Caco-2 (cell line): ENCODE measurements at places on chromosomes 12 and 14. TPM values are rescaled to one million over a fixed set of nuclear protein-coding genes. Genes with fewer than 3 reads are reported as not detected.

DNA sequence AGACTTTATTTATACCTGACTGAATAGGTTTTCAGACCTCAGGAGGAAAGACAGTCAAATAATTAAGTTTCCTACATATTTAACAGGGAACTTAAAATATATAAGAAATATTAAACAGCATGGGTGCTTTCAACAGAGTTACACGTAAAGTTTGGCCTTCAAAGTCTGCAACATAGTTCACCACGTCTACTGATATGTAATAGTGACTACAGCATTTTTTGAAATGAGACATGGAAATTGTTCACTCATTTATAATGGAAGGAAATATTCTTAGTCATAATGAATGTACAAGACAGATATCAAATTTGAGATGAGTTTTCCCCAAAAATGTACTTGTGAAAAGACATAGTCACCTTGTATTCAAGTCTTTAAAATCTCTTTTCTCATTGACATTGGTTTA is 56.7 kb upstream of the KCNMB4 start:
- no peaks in the 10 kb centered on the region for H3K4me1 ChIP-seq
- no peak for DNase-seq
- no peaks in the 10 kb centered on the region for H3K27me3 ChIP-seq
- H3K27ac ChIP-seq: no peak overlapping the region
- H3K36me3 ChIP-seq: no peaks in the 10 kb centered on the region

DNA sequence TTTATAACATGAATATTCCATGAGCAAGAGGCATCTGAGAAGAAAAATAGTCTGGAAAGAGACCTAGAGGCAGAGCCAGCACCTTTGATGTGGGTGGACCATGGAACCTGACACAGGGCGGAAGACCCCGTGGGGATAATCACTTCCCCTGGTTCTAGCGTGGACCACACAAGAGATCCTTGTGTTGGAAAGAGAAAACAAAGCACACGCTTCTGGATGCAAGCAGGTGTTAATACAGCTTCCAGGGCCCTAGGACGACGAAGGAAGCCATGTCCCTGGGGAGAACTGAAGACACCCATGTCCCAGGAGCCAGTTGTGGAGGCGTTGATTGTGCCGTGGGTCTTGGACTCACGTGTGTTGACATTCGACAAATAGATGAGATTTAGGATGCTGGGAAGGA is 102.9 kb downstream of the ADGRD1 start:
- no peaks in the 10 kb centered on the region for H3K27me3 ChIP-seq
- H3K36me3 ChIP-seq: no peaks in the 10 kb centered on the region
- H3K4me3 ChIP-seq: no peak overlapping the region
- H3K27ac ChIP-seq: no peak overlapping the region

SPTB gene
- 1.6 and 1.7 TPM in 2 replicates for total RNA-seq

GRCh38 chr12:19546611-19547162 is 107.4 kb downstream of the AEBP2 start:
- H3K4me3 ChIP-seq: no peak overlapping the region
- no peak for DNase-seq
- no peaks in the 10 kb centered on the region for H3K36me3 ChIP-seq
- no peaks in the 10 kb centered on the region for H3K4me1 ChIP-seq

DNA sequence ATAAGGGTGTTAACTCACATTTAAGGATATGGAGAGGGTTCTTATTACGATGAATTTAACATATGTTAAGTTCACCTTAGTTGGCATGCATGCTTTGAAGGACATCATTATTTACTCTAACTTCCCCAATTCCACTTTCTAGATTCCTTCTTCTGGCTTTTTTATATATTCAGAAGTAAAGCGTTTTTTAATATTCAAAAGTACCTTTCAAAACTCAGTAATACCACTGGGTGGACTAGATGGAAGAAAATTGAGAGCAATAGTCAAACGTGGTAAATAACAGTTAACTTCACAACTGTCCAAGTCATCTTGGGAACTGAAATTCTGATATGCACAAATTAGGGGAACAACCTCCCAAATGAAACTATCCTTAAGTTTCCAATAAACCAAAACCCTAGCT is 9.1 kb downstream of the SINHCAF start:
- H3K36me3 ChIP-seq: no peaks in the 10 kb centered on the region
- H3K4me1 ChIP-seq: peaks cover 73% of the 10 kb centered on the region
- no peak overlapping the region for H3K27ac ChIP-seq
- DNase-seq: no peak
- no peak overlapping the region for H3K4me3 ChIP-seq

ST8SIA1 gene
- total RNA-seq: not detected in 2 replicates

DNA sequence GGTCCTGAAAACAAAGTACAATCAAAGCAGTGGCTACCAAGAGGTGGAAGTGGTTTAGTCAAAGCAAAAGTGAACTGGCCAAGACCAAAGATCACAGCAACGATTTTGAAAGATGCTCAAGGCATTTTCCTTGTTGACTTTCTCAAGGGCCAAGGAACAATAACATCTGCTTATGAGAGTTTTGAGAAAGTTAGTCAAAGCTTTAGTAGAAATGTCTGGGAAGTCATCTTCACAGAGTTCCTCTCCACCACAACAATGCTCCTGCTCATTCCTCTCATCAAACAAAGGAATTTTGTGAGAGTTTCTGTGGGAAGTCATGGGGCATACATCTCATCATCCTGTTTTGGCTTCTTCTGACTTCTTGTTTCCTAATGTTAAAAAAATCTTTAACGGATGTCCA is 80.1 kb downstream of the PLEKHA5 start:
- no peaks in the 10 kb centered on the region for H3K27me3 ChIP-seq
- no peak overlapping the region for H3K4me3 ChIP-seq
- no peak overlapping the region for H3K27ac ChIP-seq

TAS2R42 gene
- not detected in 2 replicates for total RNA-seq

- no peaks in the 10 kb centered on the region for H3K4me1 ChIP-seq
- H3K4me3 ChIP-seq: no peak overlapping the region
- H3K27ac ChIP-seq: no peak overlapping the region
- H3K36me3 ChIP-seq: no peaks in the 10 kb centered on the region
- DNase-seq: no peak
- no peaks in the 10 kb centered on the region for H3K27me3 ChIP-seq
Measured at GRCh38 chr12:111248236-111249017, 120.5 kb downstream of the PHETA1 start.

DNA sequence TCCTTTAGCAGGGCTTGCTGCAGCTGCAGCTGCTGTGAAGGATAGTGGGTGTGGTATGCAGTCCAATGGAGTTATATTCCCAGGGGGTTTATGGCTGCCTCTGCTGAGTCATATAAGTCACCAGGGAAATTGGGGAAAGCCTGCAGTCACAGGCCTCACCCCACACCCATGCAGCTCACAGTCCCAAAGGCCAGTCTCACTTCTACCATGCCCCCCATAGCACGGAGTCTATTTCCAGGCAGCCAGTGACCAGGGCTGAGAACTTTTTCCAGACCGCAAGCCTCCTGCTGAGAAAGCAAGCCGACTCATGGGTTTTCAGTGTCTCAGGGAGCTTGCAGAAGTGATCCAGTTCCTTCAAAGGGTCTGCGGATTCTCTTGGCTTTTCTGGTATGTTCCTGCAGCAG is 322.4 kb upstream of the CLEC14A start:
- no peak overlapping the region for H3K27ac ChIP-seq
- H3K27me3 ChIP-seq: no peaks in the 10 kb centered on the region
- H3K4me1 ChIP-seq: no peaks in the 10 kb centered on the region
- H3K4me3 ChIP-seq: no peak overlapping the region

ENDOU gene
- total RNA-seq: 0.43 and 0.53 TPM in 2 replicates

GRCh38 chr14:89600950-89601826 is 184.2 kb upstream of the FOXN3 start:
- DNase-seq: no peak
- H3K27ac ChIP-seq: no peak overlapping the region
- no peaks in the 10 kb centered on the region for H3K36me3 ChIP-seq
- H3K4me1 ChIP-seq: no peaks in the 10 kb centered on the region
- H3K27me3 ChIP-seq: no peaks in the 10 kb centered on the region
- H3K4me3 ChIP-seq: no peak overlapping the region

GRCh38 chr12:30753751-30754382 is 884 bp downstream of the CAPRIN2 start:
- no peaks in the 10 kb centered on the region for H3K27me3 ChIP-seq
- H3K36me3 ChIP-seq: no peaks in the 10 kb centered on the region
- peaks cover 12% of the 10 kb centered on the region; the same call in 1 of the 2 replicates for H3K4me1 ChIP-seq
- H3K4me3 ChIP-seq: peak overlapping the region; percentile 83
- DNase-seq: no peak

- DNase-seq: no peak
- no peaks in the 10 kb centered on the region for H3K27me3 ChIP-seq
Measured at GRCh38 chr12:96218989-96219678, 25.0 kb downstream of the ELK3 start.

KRT2 gene
- total RNA-seq: not detected in 2 replicates

ADIPOR2 gene
- total RNA-seq: 119 and 125 TPM in 2 replicates

GRCh38 chr14:102915292-102916110 is 7.0 kb upstream of the AMN start:
- no peaks in the 10 kb centered on the region for H3K27me3 ChIP-seq
- no peaks in the 10 kb centered on the region for H3K36me3 ChIP-seq
- H3K4me1 ChIP-seq: no peaks in the 10 kb centered on the region
- no peak overlapping the region for H3K27ac ChIP-seq
- no peak for DNase-seq
- H3K4me3 ChIP-seq: no peak overlapping the region

DNA sequence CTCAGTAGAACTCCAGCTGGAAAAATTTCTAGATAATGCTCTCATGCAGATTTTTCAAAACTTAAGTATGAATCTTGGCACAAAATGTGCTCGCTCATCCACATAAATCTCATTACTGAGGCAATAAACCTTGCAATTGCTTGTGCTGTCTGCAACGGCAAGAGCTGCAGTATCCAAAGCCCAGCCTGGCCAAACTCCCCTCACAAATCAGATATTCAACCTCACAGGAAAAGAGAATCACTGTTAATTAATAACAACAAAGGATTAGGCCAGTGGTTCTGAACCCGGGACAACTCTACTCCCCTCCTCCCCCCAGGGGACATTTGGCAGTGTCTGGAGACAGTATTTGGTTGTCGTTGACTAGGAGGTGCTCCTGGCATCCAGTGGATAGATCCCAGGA is 19.2 kb upstream of the CORO1C start:
- H3K4me3 ChIP-seq: no peak overlapping the region
- no peak for DNase-seq
- peaks cover 10% of the 10 kb centered on the region for H3K4me1 ChIP-seq
- H3K27me3 ChIP-seq: no peaks in the 10 kb centered on the region

DNA sequence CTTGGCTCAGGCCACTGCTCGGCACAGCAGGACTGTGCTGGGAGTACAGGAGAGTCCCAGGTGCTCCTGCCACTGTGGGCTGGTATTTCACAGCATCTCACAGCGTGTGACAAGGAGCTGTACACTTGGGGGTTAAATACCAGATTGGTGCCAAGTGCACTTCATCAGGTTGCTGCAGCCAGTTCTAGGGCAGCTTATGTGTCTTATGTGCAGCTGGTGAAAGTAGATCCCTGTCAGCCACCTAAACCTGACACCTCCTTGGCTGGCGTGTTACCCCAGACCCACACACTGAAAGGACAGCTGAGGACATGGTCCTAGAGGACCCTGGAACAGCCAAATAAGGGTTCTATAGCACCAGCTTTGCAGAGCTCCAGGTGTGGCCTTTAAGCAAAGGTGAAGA is 18.9 kb downstream of the PLEKHH1 start:
- H3K27me3 ChIP-seq: no peaks in the 10 kb centered on the region
- no peak overlapping the region for H3K4me3 ChIP-seq
- no peak overlapping the region for H3K27ac ChIP-seq
- H3K4me1 ChIP-seq: peaks cover 8% of the 10 kb centered on the region
- H3K36me3 ChIP-seq: no peaks in the 10 kb centered on the region

DNA sequence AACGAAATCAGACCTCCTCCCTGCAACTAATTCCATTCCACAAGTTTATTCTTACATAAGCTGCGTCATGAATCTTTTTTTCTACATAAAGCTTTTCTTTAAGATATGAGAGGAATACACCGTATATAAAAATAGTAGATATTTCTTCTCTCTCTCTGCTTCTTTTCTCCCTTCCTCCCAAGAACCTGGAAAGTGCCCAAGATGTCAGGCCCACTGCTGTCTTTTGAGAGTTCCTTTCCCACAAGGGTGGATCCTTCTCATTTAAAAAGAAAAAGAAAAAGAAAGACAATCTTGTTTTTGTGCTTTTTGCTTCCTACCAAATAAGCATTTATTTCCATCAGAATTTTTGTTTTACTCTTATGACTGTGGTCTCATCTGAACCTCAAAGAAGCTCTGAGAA is 11.0 kb downstream of the TESPA1 start:
- DNase-seq: no peak
- no peaks in the 10 kb centered on the region; the same call in 1 of the 2 replicates for H3K4me1 ChIP-seq
- no peaks in the 10 kb centered on the region for H3K27me3 ChIP-seq
- H3K27ac ChIP-seq: no peak overlapping the region
- H3K4me3 ChIP-seq: no peak overlapping the region
- no peaks in the 10 kb centered on the region for H3K36me3 ChIP-seq

DNA sequence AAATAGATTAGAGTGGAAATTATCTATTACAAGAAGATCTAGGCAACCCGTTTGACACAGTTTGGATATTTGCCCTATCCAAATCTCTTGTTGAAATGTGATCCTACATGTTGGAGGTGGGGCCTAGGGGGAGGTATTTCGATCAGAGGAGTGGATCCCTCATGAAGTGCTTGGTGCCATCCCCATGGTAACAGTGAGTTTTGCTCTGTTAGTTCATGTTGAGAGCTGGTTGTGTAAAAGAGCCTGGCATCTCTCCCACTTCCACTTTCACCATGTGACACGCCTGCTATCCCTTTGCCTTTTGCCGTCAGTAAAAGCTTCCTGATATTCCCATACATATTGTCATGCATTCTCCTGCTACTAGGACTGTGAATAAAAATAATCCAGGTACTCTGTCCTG is 66.4 kb upstream of the FLRT2 start:
- H3K4me1 ChIP-seq: peaks cover 16% of the 10 kb centered on the region
- H3K27ac ChIP-seq: no peak overlapping the region
- H3K27me3 ChIP-seq: no peaks in the 10 kb centered on the region

DNA sequence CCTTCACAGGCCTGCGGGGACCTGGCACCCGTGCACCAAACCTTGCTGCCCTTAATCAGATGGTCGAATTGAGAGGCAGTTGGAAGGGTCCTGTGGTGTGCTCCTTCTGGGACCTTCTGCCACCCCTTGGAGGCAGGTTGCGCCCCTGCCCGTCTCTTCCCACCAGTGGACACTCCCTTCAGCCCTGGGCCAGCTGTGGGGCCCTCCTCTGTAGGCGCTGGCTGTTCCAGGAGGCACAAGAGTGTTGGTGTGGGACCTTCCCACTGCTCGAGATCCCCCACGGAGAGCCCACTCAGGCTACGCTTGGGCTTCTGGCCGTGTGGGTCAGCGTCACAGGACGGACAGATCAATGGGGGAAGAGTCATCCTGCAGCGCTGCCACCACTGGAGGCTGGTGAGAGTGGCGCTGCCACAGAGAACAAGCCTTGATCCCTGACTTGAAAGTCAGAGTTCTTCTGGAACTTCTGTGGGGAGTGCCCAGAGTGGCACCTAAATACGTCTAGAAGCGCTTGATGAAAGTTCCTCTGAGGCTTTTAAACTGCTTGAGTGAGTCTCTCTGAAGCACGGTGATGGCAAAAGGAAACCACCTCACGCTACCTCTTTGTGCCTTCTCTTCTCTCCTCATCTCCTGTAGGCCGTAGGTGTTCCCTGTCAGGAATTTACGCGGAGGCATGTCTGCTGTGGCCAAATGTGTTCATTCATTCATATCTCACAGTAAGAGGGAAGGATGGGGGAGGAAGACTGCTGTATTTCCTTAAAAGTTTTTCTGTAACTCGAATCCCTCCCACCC is 48.3 kb downstream of the TRAF3 start:
- no peaks in the 10 kb centered on the region for H3K27me3 ChIP-seq
- DNase-seq: no peak
- no peaks in the 10 kb centered on the region for H3K36me3 ChIP-seq
- no peak overlapping the region for H3K4me3 ChIP-seq

- H3K27me3 ChIP-seq: no peaks in the 10 kb centered on the region; the same call in 1 of the 2 replicates
- no peak overlapping the region for H3K27ac ChIP-seq
- H3K36me3 ChIP-seq: no peaks in the 10 kb centered on the region; the same call in 1 of the 2 replicates
- H3K4me3 ChIP-seq: no peak overlapping the region
- H3K4me1 ChIP-seq: peaks cover 5% of the 10 kb centered on the region
- DNase-seq: no peak
Measured at GRCh38 chr14:22448035-22448904, 140.8 kb downstream of the DAD1 start.

PPP1R1A gene
- total RNA-seq: 0.43 TPM in 1 of 2 replicates, not detected in the other

TNFAIP2 gene
- total RNA-seq: 7.9 and 8.1 TPM in 2 replicates
